ENCODE measurements at places on chromosomes 3 and 15. TPM values are rescaled to one million over a fixed set of nuclear protein-coding genes. Genes with fewer than 3 reads are reported as not detected.

DNA sequence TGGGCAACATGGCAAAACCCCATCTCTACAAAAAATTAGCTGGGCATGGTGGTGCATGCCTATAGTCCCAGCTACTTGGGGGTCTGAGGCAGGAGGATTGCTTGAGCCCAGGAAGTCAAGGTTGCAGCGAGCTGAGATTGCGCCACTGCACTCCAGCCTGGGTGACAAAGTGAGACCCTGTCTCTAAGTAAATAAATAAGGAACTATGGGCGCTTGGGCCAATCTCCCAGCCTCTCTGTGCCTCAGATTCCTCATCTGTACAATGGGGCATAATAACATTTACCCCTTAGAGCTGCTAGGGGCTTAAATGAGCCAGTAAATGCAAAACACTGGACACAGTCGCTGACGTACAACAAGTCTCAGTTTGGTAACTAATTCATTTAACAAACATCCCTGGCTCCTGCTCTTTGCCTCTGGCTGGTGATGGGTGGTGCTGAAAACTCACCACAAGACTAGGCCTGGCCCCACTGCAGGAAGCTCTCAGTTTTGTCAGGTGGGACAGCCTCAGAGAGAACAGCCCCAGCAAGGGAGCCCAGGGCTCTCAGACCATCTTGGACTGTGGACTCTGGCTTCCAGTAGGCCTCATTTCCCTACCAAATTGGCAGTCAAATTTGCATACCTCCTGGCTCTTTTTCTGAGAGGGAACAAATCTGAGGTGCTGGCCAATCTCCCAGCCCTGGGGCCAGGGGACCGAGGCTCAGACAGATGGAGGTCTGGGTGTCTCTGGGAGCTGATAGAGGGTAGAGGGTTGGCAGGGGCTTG is 6.4 kb upstream of the TBC1D2B start:
- no peak for DNase-seq

The DZIP1L gene
- total RNA-seq: 23.9 TPM

The PIGZ gene
- total RNA-seq: 1.8 TPM

DNA sequence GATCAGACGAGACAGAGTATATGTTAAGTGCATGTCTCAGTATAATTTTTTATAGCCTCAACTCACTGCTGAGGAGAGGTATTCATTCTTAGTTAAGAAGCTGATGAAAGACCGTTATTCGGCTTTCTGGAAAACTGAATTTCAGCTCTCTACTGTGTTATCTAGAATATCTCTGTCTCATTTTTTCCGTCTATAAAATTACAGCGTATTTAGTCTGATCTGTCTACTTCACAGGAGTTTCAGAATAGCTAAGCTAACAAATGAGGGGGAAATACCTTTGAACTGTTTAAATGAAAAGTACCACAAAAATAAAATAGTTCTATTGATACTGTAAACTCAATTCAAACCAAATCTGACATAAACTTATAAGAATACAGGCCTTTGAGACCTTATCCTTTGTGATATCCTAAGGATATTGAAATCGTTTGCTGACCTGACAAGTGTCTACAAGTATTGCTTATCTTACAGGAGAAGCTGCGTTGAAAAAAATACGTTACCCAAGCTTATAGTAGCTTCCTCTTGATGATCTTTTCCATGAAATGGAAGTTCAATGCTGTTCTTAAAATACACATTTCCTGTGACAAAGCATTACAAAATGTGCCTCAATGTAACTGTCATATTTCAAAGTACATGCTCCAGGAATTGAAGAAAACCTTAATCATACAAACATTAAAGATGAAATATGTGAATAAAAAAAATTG is 104.6 kb downstream of the IL1RAP start:
- DNase-seq: no peak

- no peak for DNase-seq
These were observed 32.4 kb upstream of the HHATL start for GRCh38 chr3:42735019-42735418.

The FGF7 gene
- 44.2 TPM for total RNA-seq

GRCh38 chr15:33660151-33660550 is 308.1 kb upstream of the CHRM5 start:
- no peak for DNase-seq

DNA sequence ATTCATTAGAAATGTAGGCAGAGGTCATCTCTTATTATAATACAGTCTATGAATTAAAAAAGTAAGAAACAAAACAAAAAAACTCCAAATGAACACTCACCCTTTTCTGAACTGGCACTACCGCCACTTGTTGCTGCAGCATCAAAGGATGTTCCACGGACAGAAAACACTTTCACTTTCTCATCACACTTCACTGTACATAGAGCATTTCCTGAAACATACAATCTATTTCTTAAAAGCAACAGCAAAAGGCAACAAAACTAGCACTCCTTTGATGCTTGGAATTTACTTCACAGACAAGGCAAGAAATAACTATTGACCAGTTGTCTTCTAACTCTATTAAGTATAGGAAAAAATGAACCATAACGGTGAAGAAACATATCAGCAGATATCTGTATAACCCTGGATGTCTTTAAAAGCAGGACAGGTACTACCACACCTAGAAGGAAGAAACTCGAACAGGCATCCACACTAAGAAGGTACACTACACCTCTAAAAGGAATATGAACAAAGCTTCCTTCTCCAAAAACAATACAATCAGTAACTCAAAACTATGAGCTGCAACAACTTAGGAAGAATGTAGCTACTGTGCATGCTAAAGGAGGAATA is 24.9 kb downstream of the ETFA start:
- DNase-seq: no peak

The TMIE gene
- total RNA-seq: 0.30 TPM

GRCh38 chr3:47432673-47433072 is 43.1 kb downstream of the SCAP start:
- no peak for DNase-seq

The CAPN7 gene
- total RNA-seq: 48.9 TPM

DNA sequence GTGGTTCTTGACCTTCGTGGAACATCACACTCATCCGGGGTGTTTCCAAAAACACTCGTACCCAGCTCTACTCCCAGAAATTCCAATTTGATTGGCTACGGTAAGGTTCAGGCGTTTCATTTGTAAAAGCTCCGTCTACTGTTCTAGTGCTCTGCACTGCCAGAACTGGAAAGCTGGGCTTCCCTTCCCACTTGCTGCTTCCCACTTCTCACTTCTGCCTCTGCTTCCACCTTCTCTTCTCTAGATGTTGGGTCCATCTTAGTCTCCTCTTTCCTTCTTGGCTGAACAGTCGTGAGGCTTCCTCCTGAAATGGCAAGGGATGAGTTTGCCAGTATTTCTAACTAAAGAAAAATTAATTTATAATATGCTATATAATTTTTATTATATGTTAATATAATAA is 29.8 kb upstream of the RHCG start:
- no peak for DNase-seq

- DNase-seq: no peak
These were observed 6.1 kb upstream of the TMEM207 start for GRCh38 chr3:190455828-190456227.

DNA sequence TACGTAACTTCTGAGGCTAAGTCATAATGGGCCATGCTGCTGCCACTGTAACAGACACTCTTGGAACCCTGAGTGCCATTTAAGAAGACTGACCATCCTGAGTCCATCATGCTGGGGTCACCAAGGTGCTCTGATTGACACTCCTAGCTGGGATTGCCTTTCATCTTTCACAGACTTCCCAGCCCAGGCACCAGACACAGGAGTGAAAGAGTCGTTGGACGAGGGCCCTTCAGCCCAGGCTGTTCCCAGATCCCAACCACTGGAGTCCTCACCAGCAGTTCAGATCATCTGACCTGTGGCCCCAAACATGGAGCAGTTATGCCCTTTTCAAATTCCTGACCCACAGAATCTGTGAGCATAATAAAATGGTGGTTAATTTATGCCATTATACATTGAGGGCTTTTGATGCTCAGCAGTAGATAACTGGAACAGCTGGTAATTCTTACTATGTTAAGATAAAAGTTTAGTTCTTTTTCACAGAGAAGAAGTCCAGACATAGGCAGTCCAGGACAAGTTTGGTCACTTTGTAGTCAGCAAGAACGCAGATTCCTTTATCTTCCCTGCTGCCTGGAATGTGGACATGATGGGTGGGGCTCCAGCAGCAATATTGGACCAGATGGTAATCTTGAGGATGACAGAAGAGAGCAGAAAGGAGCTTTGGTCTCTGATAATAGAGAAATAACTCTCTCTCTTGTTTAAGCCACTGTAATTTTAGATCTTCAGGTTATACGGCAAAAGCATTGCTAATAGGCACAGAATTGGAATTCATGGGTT is 7.3 kb upstream of the EHD4 start:
- DNase-seq: no peak

DNA sequence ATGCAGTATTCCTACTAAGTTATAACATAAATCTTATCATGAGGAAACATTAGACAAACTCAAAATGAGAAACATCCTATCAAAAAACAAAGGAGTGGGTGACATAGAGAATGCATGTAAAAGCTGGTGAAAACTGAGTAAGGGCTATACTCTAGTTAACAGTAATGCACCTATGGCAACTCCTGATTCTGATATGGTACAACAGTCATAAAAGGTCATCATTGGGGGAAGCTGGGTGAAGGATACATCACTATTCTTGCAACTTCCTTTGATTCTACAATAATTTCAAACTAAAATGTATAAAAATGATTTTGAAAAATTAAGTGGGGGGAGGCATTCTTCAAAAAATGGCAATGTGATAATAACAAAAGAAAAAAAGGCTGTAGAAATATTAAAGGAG is 6.8 kb downstream of the PIK3R4 start:
- no peak for DNase-seq

- DNase-seq: no peak
These were observed 115.2 kb upstream of the TSC22D2 start for GRCh38 chr3:150292891-150293290.

- peak; percentile 50 for DNase-seq
These were observed 975 bp upstream of the FOXP1 start for GRCh38 chr3:71584394-71585011.

- no peak for DNase-seq
These were observed 36.0 kb downstream of the BTLA start for GRCh38 chr3:112463250-112463649.

DNA sequence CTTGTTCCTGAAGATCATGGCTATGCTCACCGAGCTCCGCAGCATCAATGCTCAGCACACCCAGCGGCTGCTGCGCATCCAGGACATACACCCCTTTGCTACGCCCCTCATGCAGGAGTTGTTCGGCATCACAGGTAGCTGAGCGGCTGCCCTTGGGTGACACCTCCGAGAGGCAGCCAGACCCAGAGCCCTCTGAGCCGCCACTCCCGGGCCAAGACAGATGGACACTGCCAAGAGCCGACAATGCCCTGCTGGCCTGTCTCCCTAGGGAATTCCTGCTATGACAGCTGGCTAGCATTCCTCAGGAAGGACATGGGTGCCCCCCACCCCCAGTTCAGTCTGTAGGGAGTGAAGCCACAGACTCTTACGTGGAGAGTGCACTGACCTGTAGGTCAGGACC is 35.2 kb downstream of the NR1I2 start:
- no peak for DNase-seq

DNA sequence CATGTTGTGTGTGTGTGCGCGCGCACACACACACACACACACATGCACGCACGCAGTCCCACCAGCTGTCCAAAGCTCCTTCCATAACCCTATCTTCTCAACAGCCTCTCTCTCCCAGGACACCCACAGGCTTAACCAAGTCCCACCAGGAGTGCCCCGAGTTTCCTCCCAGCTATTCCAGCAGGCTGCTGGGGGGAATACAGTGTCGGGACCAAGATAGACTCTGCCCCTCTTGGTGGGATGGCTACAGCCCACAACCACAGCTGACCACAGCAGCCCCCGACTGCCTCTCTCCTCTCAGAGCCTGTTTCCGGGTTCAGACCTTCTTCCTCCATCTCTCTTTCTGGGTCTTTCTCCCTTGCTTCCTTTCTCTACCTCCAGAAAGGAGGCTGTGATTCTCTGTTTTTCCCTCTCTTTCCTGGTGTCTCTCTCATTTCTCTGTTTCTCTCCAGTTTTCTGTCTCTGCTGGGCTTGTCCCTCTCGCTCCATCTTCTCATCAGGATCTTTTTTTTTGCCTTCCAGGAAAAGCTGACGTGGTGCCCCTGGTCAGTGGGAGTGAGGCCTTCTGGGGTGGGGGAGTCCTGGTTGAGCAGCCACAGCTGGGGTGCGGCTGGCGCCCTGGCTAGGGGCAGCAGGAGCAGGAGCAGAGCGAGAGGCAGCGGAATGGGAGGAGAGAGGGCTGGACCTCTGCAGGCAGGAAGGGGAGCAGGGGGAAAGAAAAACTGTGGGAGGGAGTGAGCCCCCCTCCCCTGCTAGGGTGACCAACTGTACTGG is 3.3 kb upstream of the ISLR start:
- no peak for DNase-seq

DNA sequence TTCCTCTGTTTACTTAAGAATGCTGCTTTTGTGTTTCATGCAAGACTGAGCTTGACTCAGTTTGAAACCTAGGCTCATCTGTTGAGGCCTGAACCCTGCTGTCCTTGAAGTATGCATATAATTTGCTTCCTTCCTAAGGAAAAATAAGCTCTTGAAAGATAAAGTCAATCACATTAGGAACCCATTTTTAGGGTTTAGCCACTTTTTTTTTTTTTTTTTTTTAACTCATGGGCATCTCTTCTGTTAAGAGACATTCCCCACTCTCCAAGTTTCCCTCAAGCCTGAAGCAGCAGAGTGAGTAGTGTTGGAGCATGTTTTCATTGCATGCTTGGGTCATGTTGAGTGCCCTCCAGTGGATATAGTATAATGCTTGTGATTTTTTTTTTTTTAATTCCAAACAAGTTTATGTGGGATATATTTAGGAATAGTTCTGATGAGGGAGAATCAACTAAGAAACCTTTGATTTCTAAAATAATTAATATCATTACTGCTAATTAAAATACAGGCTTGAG is 3.6 kb downstream of the CTNNB1 start:
- DNase-seq: peak; percentile 45

GRCh38 chr3:124517306-124517705 is 212.9 kb upstream of the UMPS start:
- peak; percentile 0 for DNase-seq

The CRYBG3 gene
- total RNA-seq: 49.5 TPM

The ATG3 gene
- 44.0 TPM for total RNA-seq

The LTF gene
- total RNA-seq: 60.7 TPM

DNA sequence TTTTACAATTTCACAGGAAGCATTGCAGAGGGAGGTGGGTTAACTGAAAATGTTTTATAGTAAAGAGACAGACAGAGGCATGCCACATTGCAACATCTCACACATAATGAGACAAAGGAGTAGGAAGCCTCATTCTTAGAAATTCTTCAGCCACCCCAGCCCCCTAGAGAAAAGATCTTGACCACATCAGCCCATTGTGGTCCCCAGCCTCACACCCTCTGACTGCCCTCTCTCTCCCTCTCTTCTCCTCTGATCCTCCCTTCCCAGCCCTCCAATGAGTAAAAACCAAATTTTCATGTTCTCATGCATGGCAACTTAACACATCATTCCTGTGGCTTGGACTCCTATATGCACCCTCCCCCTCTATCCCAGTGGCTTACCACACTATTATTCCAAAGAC is 174.1 kb downstream of the UACA start:
- no peak for DNase-seq
